ENCODE measurements at places on chromosomes 2 and 18. TPM values are rescaled to one million over a fixed set of nuclear protein-coding genes. Genes with fewer than 3 reads are reported as not detected.

GRCh38 chr2:129799036-129799958 is 180.2 kb upstream of the RAB6C start:
- no peak overlapping the region for H3K4me3 ChIP-seq
- no peaks in the 10 kb centered on the region for H3K27me3 ChIP-seq
- no peak for DNase-seq
- no peaks in the 10 kb centered on the region for H3K4me1 ChIP-seq

The ALPG gene
- total RNA-seq = not detected

GRCh38 chr2:99615247-99615771 is 125.5 kb upstream of the REV1 start:
- H3K36me3 ChIP-seq = no peaks in the 10 kb centered on the region
- no peaks in the 10 kb centered on the region for H3K27me3 ChIP-seq
- H3K4me3 ChIP-seq = no peak overlapping the region
- DNase-seq = no peak
- H3K27ac ChIP-seq = no peak overlapping the region
- H3K4me1 ChIP-seq = no peaks in the 10 kb centered on the region

The CD302 gene
- total RNA-seq = 14.5 TPM

- H3K4me1 ChIP-seq = peaks cover 21% of the 10 kb centered on the region
- no peak overlapping the region for H3K4me3 ChIP-seq
- DNase-seq = no peak
- H3K27me3 ChIP-seq = no peaks in the 10 kb centered on the region
Measured at GRCh38 chr2:12116228-12116750, 369.9 kb downstream of the LPIN1 start.

DNA sequence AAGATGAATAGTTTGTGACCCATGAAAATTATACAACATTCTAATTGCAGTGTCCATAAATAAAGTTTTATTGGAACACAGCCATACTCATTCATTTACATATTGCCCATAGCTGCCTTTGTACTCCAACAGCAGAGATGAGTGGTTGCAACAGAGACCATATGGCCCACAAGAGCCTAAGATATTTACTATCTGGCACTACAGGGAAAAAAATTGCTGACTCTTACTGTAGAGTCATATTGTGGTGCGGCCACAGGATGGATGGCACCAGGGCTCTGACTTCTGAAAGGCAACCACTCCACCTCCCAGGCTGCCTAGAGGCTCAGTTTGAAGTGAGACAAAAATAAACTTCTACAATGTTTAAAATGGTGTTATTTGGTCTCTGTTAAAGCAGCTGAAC is 404.0 kb upstream of the ATP5MC3 start:
- H3K4me1 ChIP-seq = no peaks in the 10 kb centered on the region
- no peaks in the 10 kb centered on the region for H3K27me3 ChIP-seq
- no peaks in the 10 kb centered on the region for H3K36me3 ChIP-seq
- DNase-seq = no peak
- no peak overlapping the region for H3K4me3 ChIP-seq
- no peak overlapping the region for H3K27ac ChIP-seq

GRCh38 chr2:112831946-112832840 is 4.4 kb downstream of the IL1B start:
- H3K27ac ChIP-seq = no peak overlapping the region
- H3K4me1 ChIP-seq = peaks cover 26% of the 10 kb centered on the region
- no peaks in the 10 kb centered on the region for H3K36me3 ChIP-seq

DNA sequence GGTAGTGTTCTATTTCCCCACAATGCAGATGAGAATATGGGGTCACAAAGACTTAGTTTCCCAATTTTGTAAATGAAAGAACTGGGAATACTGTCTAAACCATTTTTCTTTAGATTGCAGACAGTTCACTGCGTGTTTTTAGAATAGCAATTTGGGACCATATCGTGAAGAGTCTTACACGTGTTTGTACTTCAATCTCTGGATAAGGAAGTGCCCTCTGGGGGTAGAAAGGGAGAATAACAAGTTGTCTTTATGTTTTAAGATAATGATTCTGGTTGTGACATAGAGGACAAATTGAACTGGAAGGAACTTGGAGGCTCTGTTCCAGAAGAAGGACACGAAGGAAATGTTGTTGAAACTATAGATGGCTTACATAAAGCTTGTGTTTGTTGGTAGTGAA is 457.7 kb downstream of the CBLN2 start:
- DNase-seq = no peak
- no peaks in the 10 kb centered on the region for H3K4me1 ChIP-seq
- H3K36me3 ChIP-seq = no peaks in the 10 kb centered on the region
- no peak overlapping the region for H3K27ac ChIP-seq
- H3K4me3 ChIP-seq = no peak overlapping the region
- H3K27me3 ChIP-seq = no peaks in the 10 kb centered on the region

DNA sequence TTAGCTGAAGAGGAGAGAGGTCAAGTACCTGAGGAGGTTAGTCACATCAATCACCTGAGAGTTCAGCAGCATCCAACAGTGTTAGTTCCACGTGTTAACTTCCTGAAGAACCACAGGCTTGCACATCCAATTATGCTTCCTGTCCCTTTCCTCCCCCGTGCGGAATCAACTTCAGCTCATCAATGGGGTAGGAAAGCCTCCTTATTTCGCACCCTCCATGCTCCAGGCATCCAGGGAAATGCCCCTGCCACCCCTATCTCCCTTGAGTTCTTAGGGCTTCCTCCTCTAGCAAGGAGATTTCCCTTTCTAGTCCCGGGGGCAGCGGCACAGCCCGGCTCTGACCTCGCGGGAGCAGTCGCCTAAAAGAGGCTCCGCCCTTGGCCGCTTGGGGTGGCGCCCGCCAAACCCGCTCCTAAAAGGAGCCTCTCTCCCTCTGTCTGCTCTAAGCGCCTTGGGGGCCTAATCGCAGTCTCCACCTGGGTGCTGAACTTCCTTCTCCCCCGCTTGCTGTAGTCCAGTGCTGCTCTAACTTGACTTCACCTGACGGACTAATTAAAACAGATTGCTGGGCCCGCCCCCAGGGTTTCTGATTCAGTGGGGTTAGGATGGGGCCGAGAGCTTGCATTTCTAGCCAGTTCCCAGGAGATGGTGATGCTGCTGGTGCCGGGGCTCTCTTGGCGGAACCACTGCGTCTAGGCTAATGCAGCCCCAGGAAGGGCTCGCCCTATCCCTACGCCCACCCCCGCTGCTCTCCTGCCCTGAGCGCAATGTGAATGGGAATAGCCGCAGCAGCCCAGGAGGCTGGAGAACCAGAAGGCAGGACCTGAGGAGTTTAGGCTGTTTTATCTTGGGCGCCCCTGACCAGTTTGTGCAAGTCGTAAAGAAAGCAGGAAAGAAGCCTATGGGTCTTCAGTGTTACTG is 3.4 kb upstream of the TET3 start:
- peaks cover 21% of the 10 kb centered on the region for H3K27me3 ChIP-seq
- H3K27ac ChIP-seq = no peak overlapping the region
- peak; percentile 93 for DNase-seq
- no peaks in the 10 kb centered on the region for H3K36me3 ChIP-seq
- H3K4me3 ChIP-seq = peak overlapping the region; percentile 61

- no peak overlapping the region for H3K4me3 ChIP-seq
- peaks cover 16% of the 10 kb centered on the region for H3K27me3 ChIP-seq
- DNase-seq = no peak
- H3K36me3 ChIP-seq = no peaks in the 10 kb centered on the region
Measured at GRCh38 chr18:63111671-63112402, 207.7 kb downstream of the BCL2 start.

DNA sequence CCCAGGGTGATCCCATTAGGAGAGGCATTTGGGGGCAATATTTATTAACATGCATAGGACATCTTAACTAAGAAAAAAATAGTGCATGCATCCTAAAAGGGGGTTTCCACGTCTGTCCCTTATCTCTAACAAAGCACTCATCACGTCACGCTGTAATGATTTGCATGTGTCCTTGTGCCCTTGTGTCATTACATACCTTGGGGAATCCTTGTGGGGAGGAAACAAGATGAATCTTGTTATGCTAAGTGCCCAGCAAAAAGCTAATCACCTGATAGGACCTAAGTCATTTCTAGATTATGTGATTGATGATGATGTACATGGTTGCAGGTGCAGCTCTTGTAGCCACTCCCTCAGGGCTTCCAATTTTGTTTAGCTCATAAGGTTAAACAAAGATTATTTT is 250.9 kb downstream of the FBXO15 start:
- H3K27ac ChIP-seq = no peak overlapping the region
- no peak overlapping the region for H3K4me3 ChIP-seq
- H3K27me3 ChIP-seq = no peaks in the 10 kb centered on the region
- DNase-seq = no peak
- no peaks in the 10 kb centered on the region for H3K4me1 ChIP-seq
- H3K36me3 ChIP-seq = no peaks in the 10 kb centered on the region

DNA sequence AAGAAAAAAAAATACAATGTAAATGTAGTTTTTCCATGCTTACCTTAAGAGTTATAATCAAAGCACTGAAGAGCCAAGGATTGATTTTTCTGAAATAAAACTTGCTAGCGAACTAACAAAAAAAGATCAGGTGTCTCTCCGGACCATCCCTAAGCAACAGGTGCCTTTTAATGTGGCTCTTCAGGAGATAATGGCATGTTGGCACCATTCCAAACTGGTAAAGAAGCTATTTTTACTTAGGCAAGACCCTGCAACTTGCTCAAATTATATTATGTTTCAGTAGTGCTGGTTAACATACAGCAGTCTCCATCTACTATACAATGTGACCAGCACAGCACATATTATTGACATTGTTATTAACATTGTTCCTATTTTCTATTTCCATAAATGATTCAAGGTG is 2.3 kb upstream of the GCC2 start:
- peaks cover 4% of the 10 kb centered on the region for H3K36me3 ChIP-seq
- peaks cover 10% of the 10 kb centered on the region for H3K4me1 ChIP-seq
- no peak overlapping the region for H3K4me3 ChIP-seq
- no peak overlapping the region for H3K27ac ChIP-seq
- DNase-seq = no peak
- H3K27me3 ChIP-seq = no peaks in the 10 kb centered on the region
